Central memory CD4-positive, alpha-beta T cell (primary cell): ENCODE measurements at places on chromosomes 16 and 17.

DNA sequence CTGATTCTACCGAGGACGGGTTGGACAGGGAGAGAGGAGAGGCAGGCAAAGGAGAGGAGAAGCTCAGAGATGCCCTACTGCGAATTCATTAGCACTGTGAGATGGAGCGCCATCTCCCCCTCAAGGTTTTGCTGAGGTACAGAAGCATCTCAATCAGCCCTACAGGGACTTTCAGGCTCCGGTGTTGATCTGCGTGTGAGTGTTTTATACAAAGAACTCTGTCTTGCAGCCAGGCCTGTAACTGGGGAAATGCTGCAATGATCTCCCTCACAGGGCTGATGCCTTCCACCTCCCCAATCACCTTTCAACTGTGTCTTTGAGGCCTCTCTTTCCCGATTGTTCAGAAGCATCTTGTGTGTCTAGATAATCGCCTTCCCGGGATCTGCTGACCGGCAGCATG is 74.8 kb downstream of the IRX6 start:
- DNase-seq = no peak

DNA sequence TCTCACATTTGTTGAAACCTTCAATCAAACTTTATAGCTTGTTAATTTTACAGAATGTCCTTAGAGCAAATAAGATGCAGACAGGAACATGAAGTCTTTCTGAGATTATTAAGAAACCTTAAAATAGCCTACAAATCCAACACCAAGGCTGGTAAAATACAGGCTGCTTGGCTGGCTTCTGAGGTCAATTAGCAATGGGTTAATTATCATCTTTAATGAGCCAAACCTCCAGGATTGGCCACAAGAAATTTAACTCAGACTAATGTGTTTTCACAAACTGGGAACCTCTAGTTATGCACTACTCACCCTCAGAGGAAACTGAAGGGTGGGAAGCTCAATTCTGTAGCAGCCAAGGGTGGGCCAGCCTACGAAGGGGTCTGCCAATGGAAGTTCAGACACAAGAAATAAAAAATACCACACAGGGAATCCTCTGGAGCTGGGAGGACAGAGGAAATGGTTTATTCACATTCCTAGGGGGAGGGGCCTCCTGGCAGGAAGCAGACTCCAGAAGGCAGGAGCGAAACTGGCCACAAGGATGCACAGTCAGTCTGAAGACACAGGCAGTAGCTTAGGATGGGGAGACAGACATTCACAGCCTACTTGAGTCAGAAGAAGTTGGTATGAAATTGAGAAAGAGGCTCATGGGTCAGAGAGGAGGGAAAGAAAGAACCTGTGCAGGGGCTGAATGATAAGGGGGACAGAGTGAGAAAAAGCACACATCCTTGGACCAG is 36.1 kb downstream of the HIC1 start:
- no peak for DNase-seq

DNA sequence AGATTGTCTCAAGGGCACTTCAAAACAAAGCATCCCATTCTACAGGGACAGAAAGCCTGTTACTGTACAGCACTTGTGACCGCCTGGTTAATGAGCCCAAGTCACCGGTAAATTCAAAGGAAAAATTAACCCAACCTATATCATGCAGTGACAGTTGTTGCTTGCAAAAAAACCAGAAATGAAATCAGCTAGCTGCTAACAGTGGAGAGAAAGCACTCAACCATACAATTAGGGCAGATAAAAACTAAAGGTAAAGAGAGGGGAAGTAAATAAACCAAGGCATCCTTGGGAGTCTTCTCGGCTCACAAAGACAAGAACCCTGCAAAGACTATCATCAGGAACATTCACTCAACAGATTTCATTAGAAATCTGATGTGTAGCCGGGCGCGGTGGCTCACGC is 5.9 kb downstream of the RETREG3 start:
- DNase-seq = no peak

GRCh38 chr16:12669908-12670307 is 133.8 kb downstream of the CPPED1 start:
- DNase-seq = no peak

- DNase-seq = no peak
Measured at GRCh38 chr17:15951368-15952047, 6.6 kb downstream of the ADORA2B start.

DNA sequence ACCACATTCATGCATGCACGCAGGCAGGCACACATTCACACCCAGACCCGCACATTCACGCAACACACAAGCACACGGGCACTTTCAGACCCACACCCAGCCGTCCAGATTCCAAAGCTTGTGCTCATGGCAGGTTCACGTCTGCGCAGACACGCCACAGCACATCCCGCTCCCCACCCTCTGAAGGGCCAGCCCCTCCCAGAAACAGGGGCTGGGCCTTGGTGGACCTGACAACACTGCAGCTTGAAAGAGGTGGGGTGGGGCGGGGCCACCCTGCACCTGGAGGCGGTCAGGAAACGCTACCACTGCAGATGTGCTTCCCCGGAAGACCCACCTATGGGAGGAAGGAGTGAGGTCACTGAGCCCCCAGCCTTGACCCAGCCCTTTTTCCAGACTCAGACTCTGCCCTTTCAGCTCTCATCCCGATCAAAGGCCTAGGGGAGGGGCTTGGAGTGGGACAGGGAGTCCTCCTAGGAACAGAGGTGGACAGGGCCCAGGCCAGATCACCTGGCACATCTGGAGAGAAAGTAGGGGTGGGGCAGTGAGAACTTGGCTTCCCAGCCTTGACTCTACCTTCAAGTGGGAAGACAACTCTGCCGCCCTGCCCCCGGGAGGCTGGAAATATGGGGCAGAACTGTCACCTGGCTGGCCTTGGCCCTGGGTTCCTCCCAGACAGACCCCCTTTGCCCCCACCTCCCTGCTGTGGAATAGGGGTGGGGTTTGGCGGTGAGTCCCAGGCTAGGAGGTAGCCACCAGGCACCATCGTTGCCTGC is 11.0 kb downstream of the P3H4 start:
- DNase-seq = no peak

GRCh38 chr16:69486724-69487123 is 62.3 kb downstream of the CYB5B start:
- DNase-seq = no peak

GRCh38 chr16:17259751-17260270 is 210.9 kb downstream of the XYLT1 start:
- no peak for DNase-seq

DNA sequence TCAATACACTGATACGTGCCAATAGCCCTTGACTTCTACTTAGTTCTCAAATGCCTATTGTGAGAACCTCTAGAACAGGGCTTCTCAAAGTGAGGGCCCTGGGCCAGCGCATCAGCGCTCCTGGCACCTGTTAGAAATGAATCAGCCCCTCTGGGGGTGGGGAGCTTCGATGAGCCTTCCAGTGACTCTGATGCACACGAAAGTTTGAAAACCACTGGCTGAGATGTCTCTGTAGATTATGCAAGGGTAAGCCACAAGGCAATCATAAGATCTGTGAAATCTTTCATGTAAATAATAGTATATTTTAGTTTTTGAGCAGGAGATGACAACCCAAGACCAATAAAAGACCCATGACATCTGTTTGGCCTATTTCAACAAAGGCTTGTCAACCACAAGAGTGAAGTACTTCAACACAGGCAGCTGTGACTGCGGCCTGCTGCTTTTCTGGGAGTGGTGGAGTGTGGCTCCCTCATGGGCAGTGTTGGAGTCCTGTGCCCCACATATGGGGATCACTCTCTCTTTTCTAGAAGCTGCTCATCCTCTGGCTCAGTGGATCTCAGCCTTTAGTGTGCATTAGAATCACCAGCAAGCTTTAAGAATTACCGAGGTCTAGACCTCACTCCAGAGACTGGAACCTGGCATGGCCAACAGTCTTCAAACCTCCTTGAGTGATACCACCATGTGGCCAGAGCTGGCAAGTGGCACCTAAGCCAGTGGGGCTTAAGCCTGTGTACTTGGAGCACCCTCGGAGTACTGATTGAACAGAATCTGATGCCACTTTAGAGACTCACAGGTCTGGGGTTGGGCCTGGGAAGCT is 5.8 kb downstream of the MTHFSD start:
- DNase-seq = no peak

GRCh38 chr16:15777533-15778203 is 79.2 kb downstream of the MYH11 start:
- no peak for DNase-seq

GRCh38 chr16:87856791-87857228 is 12.5 kb downstream of the SLC7A5 start:
- no peak for DNase-seq

DNA sequence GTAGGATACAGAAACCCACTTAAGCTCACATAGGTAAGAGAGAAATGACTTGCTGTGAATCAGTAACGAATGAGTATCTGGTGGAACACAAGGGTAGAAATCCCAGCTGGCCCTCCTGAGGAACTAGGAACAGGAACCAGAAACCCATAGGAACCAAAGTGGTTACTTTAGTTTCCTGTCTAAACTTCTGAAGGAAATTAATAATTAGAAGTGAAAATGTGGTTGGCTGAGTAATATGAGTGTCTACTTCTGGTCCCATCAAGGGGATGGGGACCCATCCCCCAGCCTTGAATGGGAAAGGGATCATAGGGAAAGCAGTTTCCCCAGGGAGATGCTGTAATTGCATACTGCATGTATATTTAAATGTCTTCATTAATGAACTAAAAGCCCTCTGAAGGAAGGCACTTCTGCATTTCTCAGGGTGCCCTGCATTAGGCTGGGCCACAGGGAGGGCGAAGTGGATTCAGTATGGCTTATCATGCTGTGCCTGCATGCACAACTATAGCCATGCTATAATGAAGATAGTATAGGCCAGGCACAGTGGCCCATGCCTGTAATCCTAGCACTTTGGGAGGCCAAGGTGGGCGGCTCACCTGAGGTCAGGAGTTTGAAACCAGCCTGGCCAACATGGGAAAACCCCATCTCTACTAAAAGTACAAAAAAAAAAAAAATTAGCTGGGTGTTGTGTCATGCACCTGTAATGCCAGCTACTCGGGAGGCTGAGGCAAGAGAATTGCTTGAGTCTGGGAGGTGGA is 45.6 kb downstream of the CYB5B start:
- no peak for DNase-seq

DNA sequence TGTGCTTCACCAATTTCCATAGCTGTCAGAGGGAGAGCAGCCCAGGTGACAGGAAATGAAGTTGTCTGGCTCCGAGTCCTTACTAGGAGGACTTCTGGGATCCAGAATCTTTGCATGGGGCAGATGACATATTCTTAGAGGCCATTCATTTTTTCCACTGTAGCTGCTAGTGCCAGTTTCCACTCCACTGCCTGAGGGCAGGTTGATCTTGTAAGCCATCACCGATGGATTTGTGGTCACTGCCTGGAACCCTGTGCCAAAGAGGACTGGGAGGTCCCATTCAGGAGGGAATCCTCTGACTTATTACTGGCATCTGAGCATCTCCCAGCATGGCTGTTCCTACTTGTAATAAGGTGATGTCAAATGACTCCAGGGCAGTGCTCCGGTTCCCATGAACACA is 144.1 kb upstream of the KCNJ18 start:
- DNase-seq = no peak

GRCh38 chr17:51263006-51263405 is 2.7 kb downstream of the UTP18 start:
- DNase-seq = no peak

GRCh38 chr16:31513884-31514283 is 5.7 kb upstream of the RUSF1 start:
- DNase-seq = no peak

- no peak for DNase-seq
Measured at GRCh38 chr16:12131755-12132154, 155.2 kb downstream of the SNX29 start.
